EH (cell line): ENCODE measurements at places on chromosomes 2 and 18.

- DNase-seq, result no peak
Measured at GRCh38 chr2:224404796-224405195, 2.9 kb upstream of the FAM124B start.

GRCh38 chr2:145769011-145769716, 1249.2 kb upstream of the ZEB2 start:
- no peak for DNase-seq

DNA sequence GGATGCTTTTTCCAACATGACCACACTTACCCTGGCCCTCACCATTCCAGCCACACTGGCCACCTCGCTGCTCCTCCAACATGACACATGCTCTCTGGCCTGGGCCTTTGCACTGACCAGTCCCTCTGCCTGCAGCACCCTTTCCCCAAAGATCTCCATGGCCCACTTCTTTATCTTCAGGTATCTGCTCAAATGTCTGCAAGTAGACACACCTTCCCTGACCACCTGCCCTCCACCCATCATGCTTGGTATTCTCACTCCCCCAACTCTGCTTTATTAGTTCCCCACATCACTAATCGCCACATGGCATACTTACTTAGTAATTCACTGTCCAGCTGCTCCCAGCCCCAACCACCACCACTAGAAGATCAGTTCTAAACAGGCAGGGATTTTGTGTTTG, 214.2 kb downstream of the BCL11A start:
- no peak for DNase-seq

DNA sequence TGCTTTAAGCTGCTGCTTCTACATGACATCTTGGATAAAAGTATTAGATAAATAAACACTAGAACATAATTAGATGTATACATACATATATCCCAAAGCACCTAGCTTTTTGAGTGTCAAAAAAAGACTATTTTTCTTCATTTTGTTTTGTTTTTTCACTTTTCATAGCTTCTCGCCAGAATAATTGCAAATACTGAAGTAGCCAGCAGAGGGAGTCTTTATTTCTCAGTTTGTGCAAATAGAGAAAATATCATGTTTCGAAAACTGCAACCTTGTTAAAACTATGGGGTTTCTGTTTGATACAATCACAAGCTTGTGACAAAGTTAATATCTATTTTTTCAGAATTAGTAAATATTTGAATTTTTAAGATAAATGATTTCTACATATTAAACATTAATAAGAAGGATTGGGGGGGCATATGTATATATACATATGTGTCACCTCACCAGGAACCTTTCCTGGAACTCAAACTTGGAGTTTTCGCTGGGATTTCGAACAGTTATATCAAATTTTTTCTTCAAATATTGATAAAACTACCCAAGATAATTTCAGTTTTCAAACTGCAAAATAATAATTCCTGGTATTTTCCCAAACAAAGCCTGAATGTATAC, 61.0 kb downstream of the GRB14 start:
- peak; percentile 35 for DNase-seq

- peak; percentile 63 for DNase-seq
Measured at GRCh38 chr18:59996370-59996966, 96.7 kb downstream of the PMAIP1 start.

DNA sequence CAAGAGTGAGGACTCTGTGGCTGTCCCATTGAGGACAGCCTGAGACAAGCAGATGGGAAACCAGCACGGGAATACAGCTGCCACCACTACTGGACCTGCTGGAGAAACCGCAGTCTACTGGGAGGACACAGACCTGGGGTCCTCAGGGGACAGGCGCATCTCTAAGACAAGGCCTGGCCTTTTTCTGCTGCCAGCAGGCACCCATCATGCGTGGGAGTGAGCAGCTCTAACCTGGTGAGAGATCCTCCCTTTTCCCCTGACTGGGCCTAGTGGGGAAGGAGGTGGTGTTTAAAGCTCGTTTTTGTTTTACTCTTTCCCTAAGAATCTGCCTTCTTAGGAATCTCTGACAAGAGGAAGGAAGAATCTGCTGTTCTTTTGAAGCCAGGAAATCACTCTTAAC, 36.6 kb downstream of the CYRIA start:
- no peak for DNase-seq

GRCh38 chr2:68325056-68325455, 5.3 kb upstream of the CNRIP1 start:
- no peak for DNase-seq

GRCh38 chr2:1626271-1626681, 118.0 kb downstream of the PXDN start:
- DNase-seq, result no peak

GRCh38 chr18:48813321-48813720, 137.4 kb downstream of the SMAD7 start:
- no peak for DNase-seq

GRCh38 chr18:76980663-76981395, 151.8 kb downstream of the MBP start:
- no peak for DNase-seq

DNA sequence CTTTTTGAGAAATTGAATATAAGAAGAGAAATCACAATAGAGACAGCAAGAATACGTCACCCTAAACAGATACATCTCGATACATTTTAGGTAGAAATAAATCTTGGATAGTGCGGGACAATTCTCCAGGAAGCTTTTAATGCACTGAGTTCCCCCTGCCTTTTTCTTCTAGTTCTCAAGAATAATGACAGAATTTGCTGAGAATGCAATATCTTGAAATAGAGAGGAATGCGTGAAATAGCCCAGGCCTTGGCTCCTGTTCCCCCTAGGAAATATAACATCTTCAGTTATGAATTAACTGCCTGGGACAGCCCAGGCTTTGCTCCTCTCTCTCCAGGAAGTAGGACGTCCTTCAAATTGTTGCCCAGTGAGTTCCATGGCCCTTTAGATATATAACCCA, 7.6 kb upstream of the NRXN1 start:
- DNase-seq, result no peak

GRCh38 chr2:9096761-9097160, 93.3 kb upstream of the MBOAT2 start:
- no peak for DNase-seq

GRCh38 chr18:12443551-12443950, 35.8 kb downstream of the PRELID3A start:
- DNase-seq, result no peak

- DNase-seq, result no peak
Measured at GRCh38 chr2:226818930-226819329, 16.9 kb upstream of the RHBDD1 start.

- DNase-seq, result peak; percentile 71
Measured at GRCh38 chr18:46148810-46149209, 44.6 kb downstream of the HAUS1 start.

GRCh38 chr2:28407131-28407975, 14.7 kb downstream of the FOSL2 start:
- no peak for DNase-seq

GRCh38 chr2:169049142-169049541, 18.0 kb upstream of the ABCB11 start:
- no peak for DNase-seq

DNA sequence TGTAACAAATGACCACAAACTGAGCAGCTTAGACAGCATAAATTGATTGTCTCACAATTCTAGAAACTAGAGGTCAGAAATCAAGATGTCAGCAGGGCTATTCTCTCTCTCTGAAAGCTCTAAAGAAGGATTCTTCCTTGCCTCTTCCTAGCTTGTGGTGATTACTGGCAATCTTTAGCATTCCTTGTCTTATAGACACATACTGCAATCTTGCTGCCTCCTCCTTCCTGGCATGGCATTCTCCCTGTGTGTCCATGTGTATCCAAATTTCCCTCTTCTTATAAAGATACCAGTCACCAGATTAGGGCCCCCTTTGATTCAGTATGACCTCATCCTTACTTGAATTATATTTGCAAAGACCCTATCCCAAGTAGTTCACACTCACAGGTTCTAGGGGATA, 2.3 kb downstream of the ASB3 start:
- DNase-seq, result peak; percentile 37

GRCh38 chr2:75870651-75871137, 160.0 kb upstream of the GCFC2 start:
- no peak for DNase-seq

GRCh38 chr2:51918113-51918512, 886.2 kb upstream of the NRXN1 start:
- DNase-seq, result no peak

DNA sequence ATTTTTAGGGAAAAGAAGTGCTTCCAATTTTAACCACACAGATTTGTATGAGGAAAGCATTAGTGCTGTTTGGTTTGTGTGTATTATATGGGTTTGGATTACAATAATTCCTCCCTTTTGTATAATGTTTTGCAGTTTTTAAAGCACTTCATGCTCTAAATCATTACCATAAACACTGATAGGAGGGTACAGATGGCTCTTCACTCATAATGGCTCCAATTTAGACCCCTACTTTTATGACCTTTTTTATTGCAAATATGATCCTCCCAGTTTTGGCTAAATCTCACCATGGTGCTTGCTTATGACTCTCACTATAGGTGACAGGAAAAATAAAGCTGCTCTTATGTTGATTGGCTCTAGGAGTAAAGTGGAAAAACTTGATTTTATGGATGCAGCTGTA, 23.8 kb upstream of the TMEM17 start:
- no peak for DNase-seq

DNA sequence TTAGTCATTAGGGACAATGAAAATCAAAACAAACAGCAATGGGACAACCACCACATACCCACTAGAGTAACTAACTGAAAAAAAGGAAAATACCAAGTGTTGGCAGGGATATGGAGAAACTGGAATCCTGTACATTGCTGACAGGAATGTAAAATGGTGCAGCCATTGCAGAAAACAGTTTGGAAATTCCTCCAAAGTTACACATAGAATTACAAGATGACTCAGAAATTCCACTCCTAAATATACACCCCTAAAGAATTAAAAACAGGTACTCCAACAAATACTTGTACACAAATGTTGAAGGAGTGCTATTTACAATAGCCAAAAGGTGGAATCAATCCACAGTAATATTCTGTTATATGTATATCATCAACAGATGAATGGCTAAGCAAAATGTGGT, 110.9 kb downstream of the ROCK1 start:
- peak; percentile 54 for DNase-seq

DNA sequence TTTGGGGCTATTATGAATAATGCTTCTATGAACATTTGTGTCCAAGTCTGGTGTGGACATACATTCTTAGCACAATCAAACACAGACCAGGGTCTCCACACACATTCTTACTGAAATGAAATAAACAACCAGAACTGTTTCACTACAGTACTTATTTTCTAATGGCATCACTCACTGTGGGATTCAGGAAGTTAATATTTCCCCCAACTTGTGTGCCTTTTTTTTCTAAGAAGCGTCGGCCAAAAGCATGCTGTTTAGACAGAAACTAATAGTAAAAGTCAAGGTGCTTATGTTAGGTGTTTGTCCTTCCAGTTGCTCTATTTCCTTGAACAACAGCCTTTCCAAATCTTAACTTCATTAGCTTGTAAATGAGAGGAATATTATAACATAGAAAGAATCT, 117.6 kb downstream of the DOCK10 start:
- no peak for DNase-seq
